ENCODE measurements at places on chromosomes 6 and 20.
A peak's percentile ranks its signal among the peaks of the same experiment; 100 is the strongest.

GRCh38 chr6:166584853-166585429 lies 1.5 kb downstream of the RAMACL start:
- ATAC-seq, result no peak

DNA sequence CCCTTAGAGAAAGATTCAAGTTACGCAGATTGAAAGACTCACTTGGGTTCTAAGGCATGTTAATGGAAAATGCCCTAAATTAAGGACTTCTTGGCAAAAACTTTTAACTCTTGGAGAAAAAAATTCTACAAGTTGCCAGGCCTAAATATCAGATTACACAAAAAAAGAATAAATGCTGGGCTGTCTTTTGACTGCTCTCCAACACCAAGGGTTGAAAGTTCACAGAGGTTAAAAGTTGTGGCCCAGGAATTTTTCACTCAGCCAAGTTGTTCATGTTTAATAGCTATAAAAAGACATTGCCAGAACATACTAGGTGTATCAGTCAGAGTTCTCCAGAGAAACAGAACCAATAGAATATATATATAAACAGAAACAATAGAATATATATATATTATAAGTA lies 268.4 kb upstream of the PRND start:
- no peak for ATAC-seq

DNA sequence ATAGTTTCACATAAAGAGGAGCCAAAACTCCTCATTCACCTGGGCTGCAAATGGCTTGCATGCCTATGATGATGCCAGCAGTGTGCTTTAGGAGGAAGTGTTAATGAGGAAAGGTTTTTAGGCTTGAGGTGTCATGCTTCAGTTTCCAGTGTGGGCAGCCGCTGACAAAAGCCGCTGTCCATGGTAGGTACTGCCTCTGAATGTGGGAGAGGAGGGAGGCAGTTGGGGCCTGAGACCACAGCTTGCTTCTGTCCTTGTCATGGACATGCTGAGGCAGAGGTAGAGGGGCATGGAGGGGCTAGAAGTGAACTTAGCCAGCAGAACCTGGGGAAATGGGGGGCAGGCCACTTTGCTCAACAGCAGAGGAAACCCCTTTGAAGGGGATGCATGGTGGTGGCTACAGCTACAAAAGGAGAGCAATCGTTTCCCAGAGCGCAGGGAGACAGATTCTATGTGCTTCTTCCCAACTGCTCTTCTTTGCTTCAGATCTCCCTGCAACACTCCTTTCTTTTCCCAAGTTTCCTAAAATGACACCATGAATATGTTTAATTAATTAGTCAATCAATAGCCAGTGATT lies 372.1 kb upstream of the CNR1 start:
- 0 out of 3 replicates have a peak, but pooled peaks have one; percentile 26 for ATAC-seq

DNA sequence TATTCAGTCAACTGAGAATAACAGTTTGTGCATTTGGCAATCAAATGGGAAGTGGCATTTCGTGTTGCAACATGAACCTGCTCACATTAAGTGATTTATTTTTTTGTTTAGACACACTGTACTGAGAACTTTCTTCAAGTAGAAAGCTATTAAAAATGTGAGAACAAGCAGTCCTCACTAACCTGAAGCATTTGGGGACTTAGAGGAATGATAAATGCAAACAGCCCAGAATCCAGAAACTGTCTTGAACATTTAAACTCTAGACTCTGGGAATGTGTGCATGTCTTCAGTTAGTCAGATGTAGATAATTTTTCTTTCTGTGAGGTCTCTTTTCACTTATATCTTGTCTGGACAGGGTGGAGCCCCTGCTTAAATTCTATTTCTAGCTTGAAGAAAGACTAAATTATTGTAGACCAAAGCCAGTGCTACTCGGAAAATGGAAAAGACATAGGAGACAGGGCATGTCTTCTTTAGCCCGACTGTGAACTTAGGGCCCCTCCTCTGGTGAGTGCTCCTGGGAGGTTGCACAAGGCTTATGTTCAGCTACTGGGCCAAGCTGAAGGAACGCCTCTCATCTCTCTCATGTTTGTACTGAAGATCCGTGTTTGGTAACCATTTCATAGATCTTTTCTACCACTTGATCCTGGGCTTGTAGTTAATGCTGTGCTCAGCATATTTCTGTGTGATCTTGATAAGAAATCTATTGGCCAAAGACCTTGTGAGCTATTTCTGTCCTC lies 70.1 kb downstream of the SLX4IP start:
- ATAC-seq, result no peak

DNA sequence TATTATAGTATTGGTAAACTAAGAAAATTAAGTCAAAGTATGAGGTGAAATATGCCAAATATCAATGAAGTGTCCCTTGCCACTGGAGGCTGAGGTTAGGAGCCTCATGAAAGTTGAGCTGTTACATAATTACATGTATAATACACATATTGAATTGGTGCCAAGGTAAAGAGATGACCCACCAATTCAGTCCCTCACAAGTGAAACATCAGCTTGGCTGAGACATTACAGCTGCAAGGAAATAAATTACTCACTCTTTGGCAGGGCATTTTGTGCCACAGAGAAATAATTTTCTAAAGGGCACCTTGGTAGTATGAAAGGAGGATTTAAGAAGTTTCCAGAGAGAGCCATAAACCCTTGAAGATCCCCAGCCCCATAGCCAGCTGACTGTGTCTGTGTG lies 127.4 kb downstream of the ADGRG6 start:
- no peak for ATAC-seq

- ATAC-seq, result no peak
Measured at GRCh38 chr20:48215536-48215935, 430.3 kb upstream of the SULF2 start.

DNA sequence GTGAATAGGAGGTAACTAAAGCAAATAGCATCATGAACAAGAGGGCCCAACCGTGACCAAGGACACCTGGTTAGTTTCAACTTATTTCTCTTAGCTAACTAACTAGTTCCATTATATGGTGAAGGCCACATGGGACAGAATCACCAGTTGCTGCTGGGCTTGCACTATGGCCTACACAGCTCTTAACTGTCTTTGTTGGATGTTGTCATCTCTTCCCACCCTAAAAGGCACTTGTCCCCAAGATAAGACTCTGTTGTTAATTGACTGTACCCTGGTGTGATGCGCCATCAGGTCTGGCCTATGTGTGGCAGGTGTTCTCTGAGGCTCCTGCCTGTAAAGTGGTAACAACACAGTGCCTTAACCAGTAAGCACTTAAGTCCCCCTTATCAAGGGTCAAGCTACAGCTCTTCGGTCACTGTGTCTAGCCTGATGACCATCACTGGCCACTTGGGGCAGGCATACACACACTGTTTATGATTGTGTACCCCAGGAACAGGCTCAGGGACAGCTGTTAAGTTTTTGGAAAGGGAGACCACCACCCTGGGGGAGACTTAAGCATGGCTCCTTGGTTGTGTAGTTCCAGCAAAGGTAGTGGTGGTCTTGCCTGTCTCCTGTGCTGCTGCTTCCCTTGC lies 51.2 kb downstream of the CHD6 start:
- no peak for ATAC-seq

DNA sequence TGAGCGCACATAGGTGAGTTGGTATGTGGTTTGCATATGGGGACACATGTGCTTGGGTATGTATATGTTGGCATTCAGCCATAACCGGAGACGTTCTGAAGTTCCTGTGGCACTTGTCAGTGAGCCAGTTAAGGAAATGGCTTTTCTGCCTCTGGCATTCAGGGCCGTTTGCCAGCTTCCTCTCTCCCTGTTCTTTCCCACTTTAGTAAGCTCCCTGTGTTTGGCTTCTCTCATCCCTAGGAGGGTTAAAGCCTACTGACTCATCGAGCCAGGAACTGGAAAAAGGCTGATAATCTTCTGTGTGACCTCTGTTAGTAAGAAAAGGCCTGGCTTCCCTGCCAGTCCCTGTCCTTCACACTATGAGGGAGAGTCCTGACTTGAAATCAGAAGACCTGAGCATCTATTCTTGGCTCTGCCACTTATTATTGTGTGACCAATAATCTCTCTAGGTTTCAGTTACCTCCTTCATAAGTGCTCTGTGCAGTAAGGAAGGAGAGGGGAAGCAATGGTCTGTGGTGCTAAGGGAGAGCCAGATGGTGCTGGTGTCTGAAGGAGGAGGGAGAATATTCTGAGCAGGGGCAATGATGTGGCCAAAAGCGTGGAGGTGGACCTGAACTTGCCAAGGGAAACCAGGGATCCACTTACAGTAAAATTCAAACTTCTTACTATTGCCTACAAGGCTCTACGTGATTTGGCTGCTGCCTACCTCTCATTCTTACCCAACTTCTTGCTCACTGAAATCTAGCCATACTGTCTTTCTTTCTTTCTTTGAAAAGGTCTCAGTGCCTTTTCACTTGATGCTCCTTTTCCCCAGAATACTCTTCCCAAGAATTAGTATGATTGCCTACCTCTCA lies 31.4 kb downstream of the ACSS2 start:
- peak; percentile 97 for ATAC-seq

DNA sequence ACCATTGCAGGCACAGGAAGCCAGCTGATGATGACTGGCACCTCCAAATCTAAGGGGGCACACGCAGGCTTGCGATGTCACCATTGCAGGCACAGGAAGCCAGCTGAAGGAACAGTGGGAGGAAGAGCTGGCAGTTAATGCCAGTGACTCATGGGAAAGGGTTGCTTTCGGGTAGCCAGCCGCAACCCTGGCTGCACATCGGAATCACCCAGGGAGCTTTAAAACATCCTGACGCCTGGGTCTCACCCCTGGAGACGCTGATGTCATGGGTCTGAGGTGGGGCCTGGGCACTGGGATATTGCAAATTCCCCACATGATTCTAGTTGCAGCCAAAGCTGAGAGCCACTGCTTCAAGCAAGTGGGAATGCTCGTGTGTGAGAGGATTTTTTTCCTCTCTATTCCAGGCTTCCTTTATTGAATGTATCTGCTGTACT lies 16.1 kb upstream of the CCN6 start:
- ATAC-seq, result peak; percentile 97

GRCh38 chr20:3803854-3804253 lies 7.7 kb downstream of the CDC25B start:
- ATAC-seq, result no peak

- peak; percentile 71 for ATAC-seq
Measured at GRCh38 chr20:54475334-54476168, at the start of gene DOK5. Gene DOK5, plus strand, starts transcription at chr20:54475593. Its CDS starts 354 bp downstream, at chr20:54475947.

- ATAC-seq, result peak; percentile 81
Measured at GRCh38 chr20:62838128-62838891, 21.5 kb downstream of the COL9A3 start.

GRCh38 chr6:139648430-139649000 lies 274.1 kb upstream of the CITED2 start:
- no peak for ATAC-seq

DNA sequence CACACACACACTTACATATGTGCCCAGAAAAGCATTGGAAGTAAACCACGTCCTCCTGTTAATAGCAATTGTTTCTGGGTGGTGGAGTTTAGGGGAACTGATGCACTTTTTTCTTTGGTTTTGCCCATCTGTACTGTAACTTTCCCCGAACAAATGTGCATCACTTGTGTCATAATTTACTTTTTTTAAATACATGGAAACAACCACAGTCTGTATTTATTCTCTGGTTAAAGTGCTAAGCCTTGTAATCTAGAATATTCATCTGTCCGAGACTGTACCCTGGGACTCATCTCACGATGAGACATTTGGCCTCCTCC lies 61.5 kb upstream of the CD93 start:
- ATAC-seq, result no peak

DNA sequence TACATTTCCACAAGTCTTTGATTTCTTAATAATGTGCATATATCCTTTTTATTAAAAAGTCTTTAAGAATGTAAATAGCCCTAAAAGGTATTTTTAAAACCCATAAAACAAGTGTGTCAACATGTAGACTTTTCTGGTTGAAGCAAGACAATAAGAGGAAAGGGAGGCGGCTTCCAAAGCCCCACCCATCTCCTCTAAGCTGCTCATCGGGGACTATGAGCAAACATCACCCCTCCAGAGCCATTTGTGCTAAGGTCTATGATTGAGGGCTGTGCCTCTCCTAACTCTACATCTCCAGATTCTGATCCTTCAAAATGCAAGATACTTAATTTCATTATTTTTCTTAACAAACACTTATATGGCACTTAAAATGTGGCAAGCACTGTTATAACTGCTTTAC lies 2.5 kb upstream of the NAA20 start:
- ATAC-seq, result no peak

GRCh38 chr6:137875606-137876005 lies 8.5 kb downstream of the TNFAIP3 start:
- ATAC-seq, result no peak

DNA sequence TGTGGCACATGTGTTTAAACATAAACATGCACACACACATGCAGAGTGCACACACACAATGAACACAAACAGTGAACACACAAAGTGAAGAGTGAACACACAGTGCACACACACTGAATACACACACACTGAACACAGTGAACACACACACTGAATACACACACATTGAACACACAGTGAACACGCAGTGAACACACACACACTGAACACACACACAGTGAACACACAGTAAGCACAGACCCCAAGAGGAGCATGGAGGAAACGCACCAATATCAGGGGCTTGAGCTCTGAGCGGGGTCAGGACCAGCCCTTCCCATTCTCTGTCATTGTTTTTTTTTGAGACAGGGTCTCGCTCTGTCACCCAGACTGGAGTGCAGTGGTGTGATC lies 17.1 kb upstream of the HELZ2 start:
- no peak for ATAC-seq

GRCh38 chr6:27608916-27609883 lies 136.3 kb upstream of the ZNF184 start:
- peak; percentile 68 for ATAC-seq

DNA sequence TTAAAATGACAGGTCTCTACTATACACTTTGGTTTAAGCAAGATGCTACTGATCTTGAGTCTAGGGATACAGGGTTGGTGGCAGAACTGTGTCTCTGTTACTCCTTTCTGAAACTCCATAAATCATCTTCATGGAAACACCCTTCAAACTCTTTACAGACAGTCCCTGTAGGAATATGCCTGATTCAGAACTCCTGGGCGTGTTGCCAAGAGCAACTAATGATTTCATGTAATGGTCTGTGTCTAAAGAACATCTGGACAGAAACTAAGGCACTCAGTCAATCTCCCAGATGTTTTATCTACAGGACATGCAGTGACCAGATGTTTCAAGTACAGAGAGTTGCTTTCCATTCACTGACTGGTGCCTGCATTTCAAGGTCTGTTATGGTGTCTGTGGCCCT lies 464.4 kb upstream of the CHD6 start:
- ATAC-seq, result peak; percentile 37

GRCh38 chr6:189676-190075 lies 102.6 kb upstream of the DUSP22 start:
- ATAC-seq, result no peak

- ATAC-seq, result no peak
Measured at GRCh38 chr6:41596807-41597206, 41.5 kb upstream of the MDFI start.

DNA sequence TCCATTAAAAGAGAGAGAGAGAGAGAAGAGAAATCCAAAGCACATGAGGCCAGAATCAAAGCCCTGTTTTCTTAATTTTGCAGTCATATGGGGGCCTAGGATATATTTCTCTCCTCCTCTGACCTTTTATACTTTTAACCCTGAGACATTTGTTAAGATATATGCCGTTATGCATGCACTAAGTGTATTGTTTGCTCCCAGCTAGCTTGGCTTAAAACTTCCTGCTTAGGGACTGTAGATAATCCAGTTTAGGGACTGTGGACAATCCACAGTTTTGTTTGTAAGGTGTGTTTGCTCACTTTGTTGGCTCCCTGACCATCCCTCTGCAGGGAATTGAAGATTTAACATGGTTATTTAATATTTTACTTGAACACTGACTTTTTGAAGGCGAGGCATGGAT lies 166.3 kb upstream of the TSHZ2 start:
- no peak for ATAC-seq

GRCh38 chr6:16248271-16248853 lies 10.0 kb downstream of the GMPR start:
- peak; percentile 71 for ATAC-seq

GRCh38 chr20:38728911-38729642 lies 4.8 kb downstream of the SLC32A1 start:
- ATAC-seq, result no peak
